ENCODE measurements at places on chromosomes 4 and X. TPM values are rescaled to one million over a fixed set of nuclear protein-coding genes. Genes with fewer than 3 reads are reported as not detected.
A peak's percentile ranks its signal among the peaks of the same experiment; 100 is the strongest.

DNA sequence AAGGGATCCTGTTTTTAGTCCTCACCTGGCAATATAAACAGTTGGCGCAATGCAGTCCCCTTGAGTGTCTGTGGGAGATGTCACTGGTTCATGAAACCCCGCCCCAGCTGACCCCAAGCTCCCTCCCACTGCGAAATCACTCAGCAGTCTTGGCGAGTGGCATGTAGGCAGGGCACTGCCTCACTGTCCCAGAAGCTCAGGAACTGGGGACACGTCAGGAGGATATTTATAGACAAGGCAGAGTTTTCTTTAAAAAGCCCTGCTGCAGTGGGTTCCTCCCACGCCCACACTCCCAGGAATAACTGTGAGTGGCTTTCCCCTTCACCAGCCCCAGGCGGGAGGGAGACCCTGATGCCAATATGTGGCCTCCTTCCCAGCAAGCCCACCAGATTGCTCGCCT is 44.3 kb upstream of the PPP2R2C start:
- DNase-seq: no peak

DNA sequence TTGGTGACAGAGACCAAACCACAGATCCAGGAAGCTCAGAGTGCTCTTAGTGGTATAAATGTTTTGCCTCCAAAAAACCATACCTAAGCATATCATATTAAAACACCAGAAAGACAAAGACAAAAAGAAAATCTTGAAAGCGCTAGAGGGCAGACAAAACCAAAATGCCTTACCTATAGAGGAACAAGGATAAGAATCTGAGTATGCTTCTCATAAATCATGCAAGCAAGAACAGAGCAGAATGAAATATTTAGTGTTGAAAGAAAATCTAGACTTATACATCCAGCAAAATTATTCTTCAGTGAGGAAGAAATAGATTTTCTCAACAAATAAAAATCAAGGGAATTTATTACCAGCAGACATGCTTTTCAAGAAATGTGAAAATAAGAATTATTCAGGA is 941.0 kb upstream of the INTU start:
- DNase-seq: no peak

DNA sequence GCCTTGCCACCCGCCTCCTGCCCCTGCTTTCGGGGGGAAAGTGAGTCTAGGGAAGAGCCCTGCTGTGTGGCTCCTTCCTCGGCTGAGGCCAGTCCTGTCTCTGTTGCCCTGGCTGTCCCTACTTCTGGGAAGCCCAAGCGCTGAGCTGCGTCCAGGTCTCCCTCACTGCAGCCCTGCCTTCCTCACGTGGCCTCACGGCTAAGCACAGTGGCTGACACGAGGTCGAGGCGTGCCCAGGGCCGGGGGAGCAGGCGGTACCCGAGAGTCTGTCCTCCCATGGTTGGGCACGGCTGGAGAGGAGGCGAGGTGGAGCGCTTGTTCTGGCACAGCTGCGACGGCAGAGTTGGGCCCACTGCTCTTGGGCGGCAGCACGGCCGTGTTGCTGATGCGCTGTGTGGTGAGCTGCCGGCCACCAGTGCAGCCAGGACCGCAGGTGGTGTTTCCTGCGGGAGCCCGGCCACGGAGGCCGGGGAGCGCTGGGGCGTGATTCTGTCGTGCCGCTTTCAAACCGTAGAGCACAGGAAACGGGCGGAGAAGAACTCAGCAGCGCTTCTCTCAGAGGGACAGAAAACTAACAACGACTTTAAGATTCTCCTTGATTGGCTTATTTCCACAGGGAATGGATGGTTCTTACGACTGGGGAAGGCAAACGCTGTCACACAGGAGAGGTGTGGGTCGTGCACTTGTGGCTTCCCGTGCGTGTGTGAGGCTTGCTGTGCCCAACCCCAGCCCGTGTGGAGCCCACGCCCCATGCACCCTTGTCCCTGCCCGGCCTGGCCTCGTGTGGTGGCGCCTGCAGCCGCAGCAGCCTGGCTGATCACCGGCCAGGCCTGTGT is 21.3 kb downstream of the MAEA start:
- no peak for DNase-seq

DNA sequence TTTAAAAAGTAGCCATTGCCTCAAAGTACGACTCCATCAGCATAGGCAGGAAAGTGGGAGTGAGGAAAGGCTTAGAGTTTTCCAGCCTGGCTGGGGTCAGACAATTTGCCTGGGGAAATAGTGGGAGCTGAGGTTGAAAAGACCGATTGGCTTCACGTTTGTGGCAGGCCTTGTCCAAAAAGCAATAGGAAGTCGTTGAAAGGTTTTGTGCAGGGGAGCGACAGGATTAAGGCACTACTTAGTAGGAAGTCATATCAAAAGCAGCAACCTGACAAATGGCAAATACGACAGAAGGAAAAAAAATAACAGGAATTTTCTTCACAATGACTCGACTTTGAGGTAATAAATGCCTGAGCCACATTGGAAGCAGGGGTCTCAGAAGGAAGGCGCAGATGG is 691 bp upstream of the EREG start:
- no peak for DNase-seq

GRCh38 chr4:5510504-5510903 is 197.9 kb downstream of the EVC2 start:
- no peak for DNase-seq

- DNase-seq: no peak
Observed at GRCh38 chrX:92247076-92247475, 467.9 kb downstream of the PCDH11X start.

GRCh38 chr4:10734697-10735096 is 50.1 kb upstream of the CLNK start:
- DNase-seq: no peak

- no peak for DNase-seq
Observed at GRCh38 chr4:106355193-106355592, 13.4 kb downstream of the GIMD1 start.

GRCh38 chrX:73863852-73864251 is 300.9 kb downstream of the CHIC1 start:
- no peak for DNase-seq

- no peak for DNase-seq
Observed at GRCh38 chrX:69932323-69932722, 117.4 kb downstream of the AWAT2 start.

DNA sequence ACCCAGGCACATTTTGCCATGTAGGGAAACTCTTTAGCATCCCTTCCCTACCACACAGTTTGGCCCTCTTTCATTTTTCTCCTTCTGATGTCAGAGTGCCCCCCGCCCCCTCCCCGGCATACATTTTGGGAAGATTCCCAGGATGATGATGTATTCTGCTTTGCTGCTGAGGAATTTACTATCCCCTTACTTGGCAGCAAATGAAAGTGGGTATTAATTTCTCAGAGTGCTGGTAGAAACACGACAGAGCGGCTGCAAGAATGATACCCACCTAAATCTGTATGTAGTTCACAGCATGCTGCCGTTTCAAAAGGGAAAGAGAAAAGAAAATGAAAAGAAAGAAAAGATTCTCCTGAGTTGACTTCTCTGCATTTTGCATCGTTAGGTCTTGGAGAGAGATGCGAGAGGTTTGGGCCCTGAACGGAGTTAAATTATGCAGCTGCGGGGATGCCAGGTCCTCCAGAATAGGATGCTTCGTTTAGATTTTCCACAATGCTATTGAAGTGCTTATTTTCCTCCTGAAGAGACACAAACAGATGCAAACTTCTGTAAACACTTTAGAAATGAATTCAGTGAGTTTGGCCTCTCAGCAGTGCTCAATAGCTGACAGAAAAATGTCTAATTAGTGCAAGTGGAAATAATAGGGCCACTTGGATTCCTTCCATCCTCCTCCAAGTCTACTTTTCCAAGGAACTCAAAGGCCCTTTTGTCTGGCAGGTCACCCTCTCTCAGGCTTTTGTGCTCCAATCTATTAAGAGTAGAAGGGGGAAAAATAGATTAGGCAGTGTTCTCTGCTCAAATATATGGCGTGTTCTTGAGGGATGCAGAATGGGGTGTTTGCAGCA is 106.2 kb downstream of the ALPK1 start:
- DNase-seq: peak; percentile 7

DNA sequence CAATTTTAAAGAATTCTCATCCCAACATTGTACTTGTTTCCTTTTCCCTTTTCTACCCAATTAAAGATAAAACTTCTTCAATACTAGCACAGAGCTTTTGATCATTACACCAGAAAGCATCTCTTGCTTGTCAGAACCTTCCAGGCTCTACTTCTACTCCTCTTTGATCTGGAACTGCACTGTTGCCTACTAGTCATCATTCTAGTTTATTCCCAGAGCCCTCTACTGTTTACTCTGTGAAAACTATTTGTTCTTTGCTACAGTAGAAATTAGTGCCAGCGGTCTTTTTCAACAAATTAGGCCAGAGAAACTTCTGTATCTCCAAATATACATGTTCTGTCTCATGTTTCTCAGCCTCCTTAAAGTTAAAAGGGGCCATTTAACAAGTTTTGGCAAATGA is 46.8 kb upstream of the TMPRSS11F start:
- DNase-seq: peak; percentile 7

GRCh38 chrX:102708900-102709299 is 3.3 kb upstream of the GPRASP2 start:
- DNase-seq: no peak

GRCh38 chr4:832536-832935 is 6.6 kb upstream of the CPLX1 start:
- no peak for DNase-seq

GRCh38 chrX:43897290-43897689 is 15.0 kb upstream of the MAOB start:
- DNase-seq: no peak

- no peak for DNase-seq
Observed at GRCh38 chrX:130770615-130771014, 132.4 kb downstream of the ENOX2 start.

GRCh38 chr4:75939890-75940691 is 722 bp downstream of the NAAA start:
- peak; percentile 74 for DNase-seq

GRCh38 chr4:5845035-5845905 is 47.6 kb downstream of the CRMP1 start:
- DNase-seq: no peak

- DNase-seq: no peak
Observed at GRCh38 chrX:4129626-4130025, 416.2 kb upstream of the PRKX start.

DNA sequence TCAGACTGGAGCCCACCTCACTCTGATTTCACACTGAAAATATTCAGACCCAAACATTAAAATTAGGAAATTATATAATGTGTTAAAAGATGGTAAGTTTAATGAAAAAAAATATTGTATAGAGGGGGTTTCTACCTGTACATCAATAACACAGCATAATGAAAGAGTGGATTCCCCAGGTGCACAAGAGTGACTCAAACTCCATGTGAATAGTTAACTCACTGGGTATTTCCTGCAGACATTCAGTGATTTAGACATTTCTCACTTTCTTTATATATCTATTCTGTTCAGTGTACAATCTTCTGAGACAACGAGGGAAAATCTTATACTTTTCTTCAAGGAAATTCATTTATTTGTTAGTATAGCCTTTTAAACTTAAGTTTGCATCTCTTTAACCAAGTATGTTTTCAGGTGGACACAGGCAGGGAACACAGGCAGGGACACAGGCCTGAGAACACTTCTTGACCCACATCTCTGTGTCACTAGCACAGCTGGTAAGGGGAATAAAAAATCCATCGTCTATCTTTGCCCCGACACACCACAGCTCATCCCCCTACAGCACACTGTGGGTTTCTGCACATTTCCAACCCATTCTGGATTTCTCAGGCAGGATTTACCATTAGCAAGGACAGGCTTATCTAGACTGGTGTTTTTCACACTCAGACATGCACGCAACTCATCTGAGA is 525.5 kb upstream of the BOD1L1 start:
- DNase-seq: no peak

GRCh38 chr4:94558392-94558904 is 106.7 kb downstream of the PDLIM5 start:
- no peak for DNase-seq

DNA sequence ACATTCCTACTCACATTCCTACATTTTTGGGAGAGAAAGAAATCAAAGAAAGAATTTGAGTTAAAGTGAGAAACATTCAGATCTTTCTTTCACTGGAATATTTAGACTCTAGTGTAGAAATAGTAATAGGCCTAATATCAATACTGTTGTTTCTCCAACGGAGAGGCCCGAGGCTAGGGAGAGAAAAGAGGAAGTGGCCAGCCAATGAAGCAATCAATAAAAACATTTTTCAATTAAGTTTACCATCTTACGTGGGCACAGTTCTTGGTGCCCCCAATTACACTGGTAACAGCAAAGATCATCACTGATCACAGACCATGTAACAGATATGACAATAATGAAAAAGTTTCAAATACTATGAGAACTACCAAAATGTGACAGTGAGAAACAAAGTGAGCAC is 281.4 kb downstream of the GPM6A start:
- DNase-seq: no peak

DNA sequence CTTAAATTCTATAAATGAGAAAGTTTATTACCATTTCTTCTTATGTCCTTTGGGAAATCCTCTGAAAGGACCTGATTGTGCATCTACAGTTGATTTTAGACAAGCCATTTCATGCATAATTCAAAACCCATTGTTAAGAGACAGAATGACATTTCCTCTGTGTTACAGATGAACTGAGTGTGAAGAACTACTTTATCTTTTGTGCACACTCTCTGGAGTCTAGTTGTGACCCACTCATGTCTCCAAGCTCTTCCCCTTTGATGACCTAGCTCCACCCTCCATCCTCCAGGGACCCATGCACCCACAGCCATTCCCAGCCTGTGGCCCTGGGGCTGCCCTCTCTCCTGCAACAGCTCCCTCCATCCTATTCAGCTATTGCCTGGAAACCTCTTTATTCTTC is 57.5 kb upstream of the BMPR1B start:
- no peak for DNase-seq

DNA sequence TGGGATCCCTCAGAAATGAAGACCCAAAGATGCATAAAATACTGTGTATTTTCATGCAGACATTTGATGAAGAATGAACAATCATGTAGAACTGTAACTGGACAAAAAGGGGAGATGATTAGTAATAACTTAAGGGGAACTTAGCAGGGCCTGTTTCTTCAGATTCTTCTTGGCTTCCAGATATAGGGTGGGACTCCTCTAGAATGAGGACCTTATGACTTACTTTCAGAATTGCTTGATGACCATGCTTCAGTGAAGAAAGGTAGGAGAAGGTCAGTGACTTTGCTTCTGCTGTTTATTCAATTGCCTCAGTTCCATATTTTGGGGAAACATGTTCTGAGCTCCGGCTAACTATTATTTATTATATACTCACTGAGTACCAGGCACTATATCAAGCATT is 580.8 kb downstream of the CENPC start:
- DNase-seq: no peak

GRCh38 chr4:182683661-182684060 is 233.5 kb downstream of the DCTD start:
- no peak for DNase-seq

- no peak for DNase-seq
Observed at GRCh38 chr4:91620952-91621351, 682.8 kb upstream of the GRID2 start.

Gene SNCA
- 18.3 TPM for polyA plus RNA-seq

Gene ZNF185
- polyA plus RNA-seq: 18.1 TPM

Gene POU3F4
- 0.40 TPM for polyA plus RNA-seq

Gene ITGB1BP2
- 0.15 TPM for polyA plus RNA-seq

Gene FTSJ1
- 38.4 TPM for polyA plus RNA-seq

Gene ARAP2
- 5.9 TPM for polyA plus RNA-seq

Gene SCRG1
- 6.1 TPM for polyA plus RNA-seq

Gene SOX3
- polyA plus RNA-seq: not detected

Gene NEIL3
- polyA plus RNA-seq: 0.87 TPM

Gene PRDM8
- 0.65 TPM for polyA plus RNA-seq

Gene SPANXA1
- polyA plus RNA-seq: not detected

Gene ZAR1
- 0.49 TPM for polyA plus RNA-seq

Gene DSPP
- polyA plus RNA-seq: not detected

Gene RASSF6
- polyA plus RNA-seq: 3.0 TPM

Gene FAM9B
- polyA plus RNA-seq: not detected

Gene CXCL8
- 21.6 TPM for polyA plus RNA-seq

Gene PF4V1
- polyA plus RNA-seq: not detected

Data from hepatocyte (in vitro differentiated cells).